Cardiac muscle cell (in vitro differentiated cells and primary cell): ENCODE measurements at places on chromosomes 4 and X. TPM values are rescaled to one million over a fixed set of nuclear protein-coding genes. Genes with fewer than 3 reads are reported as not detected.

The UGT2B15 gene
- polyA plus RNA-seq, result not detected in 2 replicates

The DCAF12L2 gene
- polyA plus RNA-seq, result 0.10 TPM in 1 of 2 replicates, not detected in the other

The SULT1B1 gene
- not detected in 2 replicates for polyA plus RNA-seq

The RTL3 gene
- not detected in 2 replicates for polyA plus RNA-seq

The MGARP gene
- polyA plus RNA-seq, result 4.4 and 4.6 TPM in 2 replicates

The MTNR1A gene
- 0.10 TPM in 1 of 2 replicates, not detected in the other for polyA plus RNA-seq

The MAGEA2B gene
- polyA plus RNA-seq, result 0.29 TPM in 1 of 2 replicates, not detected in the other

The CCDC110 gene
- 1.8 TPM in 1 of 2 replicates, not detected in the other for polyA plus RNA-seq

The EIF2S3 gene
- polyA plus RNA-seq, result 76.4 and 108 TPM in 2 replicates

The TMEM35A gene
- 9.6 and 10.2 TPM in 2 replicates for polyA plus RNA-seq

The SAGE1 gene
- not detected in 2 replicates for polyA plus RNA-seq

The HS6ST2 gene
- polyA plus RNA-seq, result 15.5 and 15.7 TPM in 2 replicates

The CLNK gene
- not detected in 2 replicates for polyA plus RNA-seq

The MAML3 gene
- polyA plus RNA-seq, result 7.8 and 9.6 TPM in 2 replicates

The GUCY1B1 gene
- polyA plus RNA-seq, result 19.1 and 34.6 TPM in 2 replicates

The NLRP2B gene
- 0.24 TPM in 1 of 2 replicates, not detected in the other for polyA plus RNA-seq

The MUC7 gene
- not detected in 2 replicates for polyA plus RNA-seq

The KLHL34 gene
- polyA plus RNA-seq, result 0.09 TPM in 1 of 2 replicates, not detected in the other

The RAB9B gene
- polyA plus RNA-seq, result 3.3 and 6.6 TPM in 2 replicates

The NEXMIF gene
- polyA plus RNA-seq, result 0.57 TPM in 1 of 2 replicates, not detected in the other

The CXCL11 gene
- polyA plus RNA-seq, result not detected in 2 replicates

The MTM1 gene
- polyA plus RNA-seq, result 3.9 and 4.7 TPM in 2 replicates

The UGT8 gene
- polyA plus RNA-seq, result 0.43 and 0.74 TPM in 2 replicates

The EVC gene
- 2.5 and 4.0 TPM in 2 replicates for polyA plus RNA-seq

The PCDH18 gene
- 2.2 and 2.5 TPM in 2 replicates for polyA plus RNA-seq

The FRG2 gene
- polyA plus RNA-seq, result not detected in 2 replicates

The HTRA3 gene
- polyA plus RNA-seq, result 6.9 and 17.4 TPM in 2 replicates
